Tongue (tissue), 3 donors: ENCODE measurements at places on chromosomes 6 and 20. TPM values are rescaled to one million over a fixed set of nuclear protein-coding genes. Genes with fewer than 3 reads are reported as not detected.

- DNase-seq, result peak; percentile 66
These were observed 107.1 kb downstream of the COL12A1 start for GRCh38 chr6:75098709-75099108.

- DNase-seq, result peak; percentile 96
These were observed at the start of gene MBOAT1 for GRCh38 chr6:20212392-20213111. Gene MBOAT1, minus strand, starts transcription at chr6:20212469. Its CDS starts 235 bp downstream, at chr6:20212234.

DNA sequence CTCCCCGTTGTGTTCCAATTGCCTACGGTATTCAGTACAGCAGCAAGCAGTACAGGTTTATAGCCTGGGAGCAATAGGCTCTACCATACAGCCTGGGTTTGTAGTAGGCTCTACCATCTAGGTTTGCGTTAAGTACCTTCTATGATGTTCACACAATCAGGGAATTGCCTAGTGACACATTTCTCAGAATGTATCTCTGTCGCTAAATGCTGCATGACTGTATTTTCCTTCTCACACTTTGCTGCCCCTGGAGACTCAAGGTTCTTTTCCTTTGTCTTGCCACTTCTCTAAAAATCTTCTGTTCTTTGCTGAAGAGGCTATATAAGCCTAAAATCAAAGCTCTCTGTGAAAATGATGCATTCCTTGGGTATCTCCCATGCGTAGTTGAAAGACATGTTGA is 241.9 kb downstream of the CD83 start:
- DNase-seq, result no peak

DNA sequence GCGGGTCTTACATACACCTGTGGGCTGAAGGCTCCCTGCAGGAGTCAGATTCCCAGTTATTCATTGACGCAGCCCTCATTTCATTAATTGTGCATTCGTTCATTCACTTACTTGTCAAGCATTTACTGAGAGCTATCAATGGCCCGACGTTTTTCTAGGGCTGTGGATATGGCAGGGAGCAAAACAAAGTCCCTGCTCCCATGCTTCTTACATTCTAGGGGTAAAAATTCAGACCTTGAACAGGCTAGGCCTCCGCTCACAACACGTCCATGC is 369 bp upstream of the NSFL1C start:
- DNase-seq, result no peak

- no peak for DNase-seq
These were observed 3.3 kb downstream of the PI16 start for GRCh38 chr6:36957773-36958271.

EFCAB8 gene
- 2.3 TPM for total RNA-seq
